ENCODE measurements at places on chromosomes 5 and 9. TPM values are rescaled to one million over a fixed set of nuclear protein-coding genes. Genes with fewer than 3 reads are reported as not detected.

GABRA6 gene
- total RNA-seq = not detected

EGFLAM gene
- total RNA-seq = 1.2 TPM

SEMA5A gene
- total RNA-seq = 6.4 TPM

INSL4 gene
- total RNA-seq = not detected

FBP1 gene
- total RNA-seq = not detected

DIPK1B gene
- total RNA-seq = 1.5 TPM
